ENCODE measurements at places on chromosomes 2 and 18. TPM values are rescaled to one million over a fixed set of nuclear protein-coding genes. Genes with fewer than 3 reads are reported as not detected.

The KCNIP3 gene
- total RNA-seq, result 1.7 TPM

The PRR30 gene
- total RNA-seq, result not detected

The CCDC148 gene
- total RNA-seq, result 0.48 TPM

The POTEI gene
- not detected for total RNA-seq

The SULT1C4 gene
- not detected for total RNA-seq

The C18orf32 gene
- total RNA-seq, result 20.8 TPM

The DNMT3A gene
- total RNA-seq, result 5.9 TPM

The CYP26B1 gene
- total RNA-seq, result 14.5 TPM

The IL18RAP gene
- not detected for total RNA-seq

The GRHL1 gene
- 1.2 TPM for total RNA-seq

The NEU2 gene
- not detected for total RNA-seq

The ACVR1C gene
- 0.06 TPM for total RNA-seq

The TMEM200C gene
- total RNA-seq, result not detected

The APLF gene
- 0.59 TPM for total RNA-seq

The DNAJB2 gene
- total RNA-seq, result 49.2 TPM

The IL37 gene
- total RNA-seq, result not detected

The UPP2 gene
- total RNA-seq, result not detected

The GALNT5 gene
- 2.1 TPM for total RNA-seq

The CYTIP gene
- not detected for total RNA-seq

All from A549 treated with RU486 at 1 μM for 4 hours (cell line).